ENCODE measurements at places on chromosomes 5 and 9.

GRCh38 chr5:110812639-110813038 is 73.8 kb downstream of the SLC25A46 start:
- no peak for DNase-seq

GRCh38 chr9:875119-875962 is 33.8 kb downstream of the DMRT1 start:
- no peak for DNase-seq

GRCh38 chr5:119243888-119244287 is 111.9 kb upstream of the TNFAIP8 start:
- no peak for DNase-seq

DNA sequence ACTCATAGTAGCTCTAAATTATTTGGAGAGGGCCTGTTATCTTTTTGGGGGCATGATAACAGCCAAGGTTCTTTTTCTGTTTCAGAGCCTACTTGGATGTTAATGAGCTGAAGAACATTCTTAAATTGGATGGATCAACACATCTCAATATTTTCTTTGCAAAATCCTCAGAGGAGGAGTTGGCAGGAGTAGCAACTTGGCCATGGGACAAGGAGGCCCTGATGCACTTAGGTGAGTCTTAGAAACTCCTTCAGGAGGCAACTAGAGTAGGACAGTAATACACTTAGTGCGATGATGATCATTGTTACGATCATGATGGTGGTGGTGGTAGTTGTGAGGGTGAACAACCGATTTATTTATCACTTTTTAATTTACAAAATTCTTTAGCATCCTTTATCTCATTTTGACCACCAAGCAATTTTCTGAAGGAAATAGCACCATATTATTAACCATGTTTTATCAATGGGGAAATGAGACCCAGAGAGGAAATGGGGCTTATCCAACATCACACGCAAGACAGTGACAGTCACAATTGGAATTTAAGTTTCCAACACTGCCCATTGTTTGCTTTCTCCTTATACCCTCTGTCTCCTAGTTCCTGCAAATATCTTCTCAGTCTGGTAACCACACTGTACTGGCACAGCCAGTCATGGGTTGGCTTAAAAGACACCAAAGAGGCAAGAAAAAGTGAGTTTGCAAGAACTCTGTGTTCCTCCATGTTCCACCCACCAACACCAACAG is 54.0 kb downstream of the PAPPA start:
- DNase-seq: no peak

DNA sequence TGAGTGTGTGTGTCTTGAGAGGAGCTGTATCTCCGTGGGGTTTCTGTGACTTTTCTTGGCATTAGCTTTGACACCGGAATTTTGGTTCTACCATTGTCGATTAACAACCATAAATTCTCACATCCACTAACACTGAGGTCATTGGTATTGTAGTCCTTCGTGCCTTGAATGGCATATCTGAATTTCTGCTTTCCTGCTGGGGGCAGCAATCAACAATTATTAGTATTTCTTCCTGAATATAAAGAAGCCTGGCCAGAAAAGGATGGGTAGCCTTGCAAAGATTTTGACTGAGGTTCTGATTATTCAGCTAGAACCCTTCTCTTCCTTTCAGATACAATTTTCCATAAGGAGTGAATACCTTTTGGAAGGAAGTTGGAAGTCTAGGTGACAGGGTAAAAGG is 33.5 kb upstream of the SHOC1 start:
- DNase-seq: no peak

DNA sequence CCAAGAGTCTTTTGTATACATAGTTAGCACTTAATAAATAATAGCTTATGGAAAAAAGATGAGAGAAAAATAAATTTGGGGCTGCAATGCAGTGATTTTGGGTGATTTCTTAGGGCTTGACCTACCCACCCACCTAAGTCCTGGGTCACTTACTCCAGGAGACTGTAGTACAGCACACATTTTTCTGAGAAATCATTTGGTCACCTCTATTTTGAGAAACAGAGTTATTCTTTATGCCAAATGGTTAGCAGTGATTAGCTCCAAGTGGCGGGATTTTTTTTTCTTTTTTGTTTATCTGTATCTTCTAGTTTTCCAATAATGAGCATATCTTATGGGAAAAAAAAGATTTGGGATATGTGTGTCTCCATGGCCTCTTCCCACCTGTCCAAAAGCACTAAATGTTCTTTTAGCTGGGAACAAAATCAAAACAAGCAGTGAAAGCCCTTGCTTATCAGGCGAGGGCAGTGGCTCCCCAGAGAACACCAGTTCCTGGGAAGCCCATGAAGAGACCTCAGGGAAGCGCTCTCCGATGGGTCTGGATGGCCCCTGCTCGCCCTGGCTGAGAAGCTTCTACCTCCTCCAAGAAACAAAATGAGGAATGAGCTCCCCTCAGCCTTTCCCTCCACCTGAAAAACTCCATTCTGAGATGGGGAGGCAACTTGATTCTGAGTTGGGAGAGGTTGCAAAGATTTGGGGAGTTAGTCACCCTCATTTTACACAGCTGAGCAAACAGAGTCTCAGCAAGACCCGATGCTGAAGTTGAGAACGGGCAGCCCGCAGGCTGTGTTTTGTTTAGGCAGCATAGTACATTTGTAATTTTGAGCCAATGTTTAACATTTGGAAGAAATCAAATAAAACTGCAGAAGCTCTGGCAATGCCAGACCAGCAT is 69.9 kb downstream of the CYFIP2 start:
- no peak for DNase-seq

- DNase-seq: no peak
Observed at GRCh38 chr9:123861756-123862120, 68.2 kb downstream of the DENND1A start.

DNA sequence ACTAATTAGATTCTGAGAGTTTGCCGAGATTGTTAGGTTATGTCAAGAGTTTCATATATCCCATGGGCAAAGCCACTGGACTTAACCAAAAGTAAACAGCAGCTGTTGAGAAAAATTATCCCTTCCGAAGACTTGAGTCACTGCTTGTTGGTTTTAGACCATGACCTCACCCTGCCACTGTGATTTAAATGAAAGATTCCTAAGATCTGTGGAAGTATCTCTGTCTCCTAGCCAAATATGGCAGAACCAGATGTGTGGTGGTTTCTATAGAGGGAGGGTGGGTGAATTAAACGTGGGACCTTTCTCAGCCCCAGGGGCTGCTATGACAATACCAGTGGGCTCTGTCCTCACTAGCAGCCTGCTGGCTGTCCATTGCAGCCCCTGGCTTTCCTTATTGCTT is 19.3 kb downstream of the DMRT3 start:
- DNase-seq: no peak

DNA sequence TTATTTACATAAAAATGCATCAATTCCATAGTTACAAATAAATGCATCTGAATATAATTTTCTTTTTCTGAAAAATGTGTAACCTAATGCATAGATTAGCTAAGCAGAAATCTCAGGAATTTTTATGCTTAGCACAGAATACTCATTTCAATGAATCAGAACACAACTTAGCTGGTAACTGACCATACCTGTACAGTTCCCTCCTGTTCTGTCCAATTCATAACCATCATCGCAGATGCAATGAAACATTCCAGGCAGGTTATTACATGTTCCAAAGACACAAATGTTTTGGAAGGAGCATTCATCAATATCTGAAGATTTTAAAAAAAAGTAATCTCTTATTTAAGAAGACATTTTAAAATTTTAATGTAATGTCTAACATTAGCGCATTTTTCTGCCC is 219.4 kb downstream of the FBN2 start:
- DNase-seq: no peak

DNA sequence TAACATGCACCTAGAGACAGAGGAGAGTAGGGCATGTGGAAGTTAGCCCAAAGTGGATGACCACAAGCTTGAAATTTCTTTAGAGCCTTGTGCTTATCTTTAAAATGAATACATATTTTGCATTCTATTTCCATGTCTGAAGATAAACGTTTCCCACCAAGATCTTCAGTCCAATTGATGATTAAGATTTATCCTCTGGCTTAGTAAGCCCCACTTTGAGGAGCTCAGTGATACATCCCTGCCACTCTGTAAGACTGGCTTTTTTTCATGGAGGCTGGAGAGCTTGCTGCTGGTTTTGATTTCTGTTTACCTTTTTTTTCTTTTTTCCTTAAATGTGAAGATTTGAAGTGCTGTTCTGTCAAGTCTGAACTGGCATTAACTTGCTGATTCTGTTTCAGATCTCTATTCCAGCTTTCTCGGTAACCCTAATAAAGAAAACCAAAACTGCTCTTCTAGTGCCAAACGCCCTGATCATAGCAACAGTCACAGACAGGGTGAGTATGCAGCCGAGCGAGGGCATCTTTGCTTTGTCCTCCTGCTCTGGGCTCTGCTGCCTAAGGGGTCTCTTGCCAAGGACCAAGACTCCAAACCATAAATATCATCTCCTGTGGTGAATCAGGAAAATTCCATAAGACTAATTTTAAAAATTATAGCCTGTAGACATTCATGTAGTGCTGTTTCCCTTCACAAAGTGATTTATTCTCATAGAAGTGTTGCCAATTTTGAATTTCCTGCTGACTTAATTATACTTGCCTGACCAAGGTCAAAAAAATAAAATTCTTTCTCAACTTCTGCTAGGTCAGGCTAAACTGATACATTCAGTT is 54.3 kb downstream of the GRAMD2B start:
- DNase-seq: no peak

- no peak for DNase-seq
Observed at GRCh38 chr9:121837113-121837961, 185.9 kb downstream of the DAB2IP start.

GRCh38 chr5:134177369-134178095 is 782 bp upstream of the SKP1 start:
- DNase-seq: no peak

DNA sequence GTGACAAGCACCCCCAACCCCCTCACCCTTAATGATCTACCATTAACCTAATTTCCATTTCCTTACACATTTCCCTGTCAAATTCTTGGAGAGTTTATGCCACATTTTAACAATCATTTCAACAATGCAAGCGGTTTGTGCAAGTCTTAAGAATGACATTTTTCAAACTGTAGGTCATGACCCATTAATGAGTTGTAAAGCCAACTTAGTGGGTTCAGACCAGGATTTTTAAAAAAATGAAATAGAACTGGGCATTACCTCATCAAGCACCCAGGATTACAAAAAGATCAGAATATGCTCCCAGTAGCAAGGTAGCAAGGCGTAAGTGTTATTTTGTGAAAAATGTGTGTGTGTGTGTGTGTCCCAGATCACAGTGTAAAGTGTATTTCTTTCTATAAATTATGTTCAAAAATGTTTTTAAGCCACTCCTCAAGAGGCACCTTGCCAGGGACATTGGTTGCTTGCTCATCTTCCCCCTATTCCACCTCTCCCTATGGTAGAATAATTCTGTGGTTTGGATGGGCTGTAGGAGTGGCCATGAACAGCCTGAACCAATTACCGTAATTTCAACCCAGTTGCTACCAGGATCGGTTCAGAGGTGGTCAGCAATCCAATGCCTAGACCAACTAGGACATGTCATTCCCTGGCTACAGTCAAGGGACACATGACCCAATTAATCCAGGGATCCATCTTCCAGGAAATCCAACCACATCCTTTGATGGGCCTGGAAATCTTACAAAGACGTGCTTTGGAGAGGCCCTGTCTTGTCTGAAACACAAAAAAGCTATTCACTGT is 14.4 kb upstream of the TGFBR1 start:
- DNase-seq: no peak

- DNase-seq: no peak
Observed at GRCh38 chr5:43037636-43038495, 2.3 kb downstream of the ANXA2R start.

DNA sequence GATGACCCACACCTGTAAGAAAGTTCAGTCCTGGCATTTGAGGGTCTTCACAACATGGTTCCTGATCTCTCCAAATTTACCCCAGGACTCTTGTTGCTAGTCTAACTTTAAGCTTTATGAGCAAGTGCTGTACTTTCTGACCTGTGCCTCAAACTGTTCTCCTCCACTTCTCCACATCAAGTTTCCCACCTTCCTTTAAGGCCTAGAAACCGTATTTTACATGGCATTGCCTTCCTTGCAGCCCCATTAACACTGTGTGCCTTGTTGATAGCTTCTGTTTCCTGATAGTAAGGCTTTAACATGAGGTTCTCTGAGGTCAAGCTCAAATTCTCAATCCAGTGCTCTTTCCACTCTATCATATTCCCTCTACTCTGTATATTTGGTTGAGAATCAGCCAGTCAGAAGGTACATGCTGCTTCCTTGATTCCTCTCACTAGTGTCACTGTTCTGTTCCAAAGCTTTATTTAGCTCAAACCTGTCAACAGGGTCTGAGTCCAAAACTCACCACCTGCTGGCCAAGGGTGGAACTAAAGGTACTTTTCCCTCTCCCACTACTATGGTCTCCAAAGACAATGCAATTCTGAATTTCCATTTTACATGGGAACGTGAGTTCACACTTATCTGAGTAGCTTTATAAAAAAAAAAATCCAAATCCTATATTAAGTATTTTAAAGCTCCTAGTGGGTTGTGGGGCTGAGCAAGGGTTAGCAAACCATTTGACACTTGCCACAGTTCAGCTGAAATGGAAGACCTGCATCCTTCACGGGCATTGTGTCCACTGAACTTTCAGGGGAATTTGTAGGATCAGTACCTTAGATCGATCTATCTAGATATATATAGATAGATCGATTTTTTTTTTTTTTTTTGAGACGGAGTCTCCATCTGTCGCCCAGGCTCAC is 21.1 kb downstream of the VCP start:
- DNase-seq: no peak

GRCh38 chr5:164188733-164189148 is 683.3 kb downstream of the MAT2B start:
- DNase-seq: no peak

GRCh38 chr5:115465431-115465830 is 79.1 kb downstream of the FEM1C start:
- no peak for DNase-seq

GRCh38 chr5:72273547-72273946 is 46.5 kb downstream of the MRPS27 start:
- DNase-seq: no peak

DNA sequence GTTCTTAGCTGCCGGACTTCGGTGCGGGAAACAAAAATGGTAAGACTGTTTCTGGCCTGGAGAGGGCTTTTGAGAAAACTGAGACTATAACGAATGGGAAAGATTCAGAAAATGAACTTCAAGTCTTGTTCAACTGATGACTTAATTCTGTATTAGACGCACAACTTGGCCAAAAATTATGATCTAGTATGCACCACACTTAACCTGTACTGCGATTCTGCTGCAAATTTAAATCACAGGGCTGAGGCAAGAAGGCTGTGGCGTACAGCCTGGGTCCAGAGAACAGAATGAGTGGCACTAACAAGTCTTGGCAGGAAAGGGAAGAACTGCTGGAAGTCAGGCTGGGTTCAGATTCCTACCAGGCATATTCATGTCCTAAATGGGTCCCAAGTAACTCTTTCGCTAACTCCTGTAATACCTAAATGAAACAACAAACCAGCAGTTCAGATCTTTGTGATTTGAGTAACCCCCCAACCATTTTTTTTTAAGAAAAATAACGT is 781 bp upstream of the COL23A1 start:
- no peak for DNase-seq

- no peak for DNase-seq
Observed at GRCh38 chr9:108803428-108804065, 52.2 kb downstream of the ACTL7B start.

GRCh38 chr5:129460672-129460935 is 506 bp downstream of the ADAMTS19 start:
- DNase-seq: no peak

Data from NCI-H1436 treated with DMSO at 0.1 percent for 48 hours (cell line).